HepG2 (cell line): ENCODE measurements at places on chromosomes 3 and 15. TPM values are rescaled to one million over a fixed set of nuclear protein-coding genes. Genes with fewer than 3 reads are reported as not detected.

P2RY1 gene
- total RNA-seq = not detected in 2 replicates

RHOV gene
- total RNA-seq = 0.15 and 0.18 TPM in 2 replicates

- no peak for DNase-seq
Observed at GRCh38 chr3:118400886-118401285, 633.8 kb downstream of the IGSF11 start.

- DNase-seq = no peak
Observed at GRCh38 chr3:106231086-106231485, 362.3 kb upstream of the CBLB start.

DNA sequence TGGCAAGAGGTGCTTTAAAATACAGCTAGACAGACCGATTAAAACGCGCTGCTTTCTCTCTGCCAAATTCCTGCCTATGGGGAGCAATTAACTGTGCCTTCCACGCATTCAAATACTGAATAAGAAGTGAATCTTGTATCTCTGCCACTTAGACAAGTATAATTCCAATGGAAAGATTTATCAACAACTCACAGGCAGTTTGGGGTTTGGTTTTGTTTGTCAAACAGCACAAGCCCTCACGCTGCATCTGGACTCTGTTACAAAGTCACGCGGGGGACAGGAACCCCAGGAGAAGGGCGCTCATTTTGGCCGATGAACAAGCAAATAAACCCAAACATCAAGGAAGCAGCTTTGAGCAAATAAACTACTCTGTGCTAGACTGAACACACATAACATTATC, 61.8 kb upstream of the TMCO5A start:
- no peak for DNase-seq
